ENCODE measurements at places on chromosomes 2 and 18.

GRCh38 chr18:33575451-33575850 lies 2.6 kb upstream of the ASXL3 start:
- DNase-seq: no peak

GRCh38 chr2:10792660-10793400 lies 19.8 kb downstream of the PDIA6 start:
- no peak for DNase-seq

DNA sequence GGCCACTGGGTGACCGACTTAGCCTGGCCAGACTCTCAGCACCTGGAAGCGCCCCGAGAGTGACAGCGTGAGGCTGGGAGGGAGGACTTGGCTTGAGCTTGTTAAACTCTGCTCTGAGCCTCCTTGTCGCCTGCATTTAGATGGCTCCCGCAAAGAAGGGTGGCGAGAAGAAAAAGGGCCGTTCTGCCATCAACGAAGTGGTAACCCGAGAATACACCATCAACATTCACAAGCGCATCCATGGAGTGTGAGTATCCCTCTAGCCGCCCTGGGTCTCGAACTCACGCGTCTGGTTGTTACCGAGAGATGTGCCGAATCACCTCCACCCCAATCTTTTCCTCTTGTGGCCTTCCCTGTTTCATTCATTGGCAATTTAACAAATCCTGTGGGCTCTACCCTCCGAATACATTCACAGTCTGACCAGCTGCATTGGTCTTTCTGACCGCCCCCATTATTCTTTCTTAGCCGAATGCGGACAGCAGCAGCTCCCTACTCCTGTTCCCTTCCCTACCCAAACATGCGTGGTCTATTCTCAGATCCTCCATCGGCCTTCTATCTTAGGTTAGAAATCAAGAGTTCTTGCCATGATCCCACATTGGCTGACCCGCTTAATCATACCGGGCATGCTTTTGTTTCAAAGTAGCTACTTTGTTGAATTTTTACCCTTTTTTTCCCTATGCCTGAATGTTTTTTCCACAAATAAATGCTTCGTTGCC lies 631 bp downstream of the RPL31 start:
- no peak for DNase-seq

DNA sequence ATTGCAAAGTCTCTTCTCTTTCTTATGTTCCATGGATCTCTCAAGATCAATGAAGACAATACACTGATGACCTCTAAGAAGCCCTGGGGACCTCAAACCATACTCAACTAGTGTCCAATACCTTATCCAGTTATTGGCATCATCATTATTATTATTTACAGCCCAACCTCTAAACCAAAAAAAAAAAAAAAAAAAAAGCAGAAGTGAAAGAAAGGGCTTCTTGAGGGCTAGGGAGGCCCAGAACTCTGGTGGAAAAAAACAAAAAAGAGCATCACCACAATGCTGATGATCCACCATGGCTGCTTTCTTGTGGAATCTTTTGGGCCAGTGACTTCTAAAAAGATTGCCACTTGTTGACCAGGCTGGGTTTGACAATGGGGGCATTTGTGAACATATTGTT lies 324.9 kb downstream of the LPIN1 start:
- no peak for DNase-seq

DNA sequence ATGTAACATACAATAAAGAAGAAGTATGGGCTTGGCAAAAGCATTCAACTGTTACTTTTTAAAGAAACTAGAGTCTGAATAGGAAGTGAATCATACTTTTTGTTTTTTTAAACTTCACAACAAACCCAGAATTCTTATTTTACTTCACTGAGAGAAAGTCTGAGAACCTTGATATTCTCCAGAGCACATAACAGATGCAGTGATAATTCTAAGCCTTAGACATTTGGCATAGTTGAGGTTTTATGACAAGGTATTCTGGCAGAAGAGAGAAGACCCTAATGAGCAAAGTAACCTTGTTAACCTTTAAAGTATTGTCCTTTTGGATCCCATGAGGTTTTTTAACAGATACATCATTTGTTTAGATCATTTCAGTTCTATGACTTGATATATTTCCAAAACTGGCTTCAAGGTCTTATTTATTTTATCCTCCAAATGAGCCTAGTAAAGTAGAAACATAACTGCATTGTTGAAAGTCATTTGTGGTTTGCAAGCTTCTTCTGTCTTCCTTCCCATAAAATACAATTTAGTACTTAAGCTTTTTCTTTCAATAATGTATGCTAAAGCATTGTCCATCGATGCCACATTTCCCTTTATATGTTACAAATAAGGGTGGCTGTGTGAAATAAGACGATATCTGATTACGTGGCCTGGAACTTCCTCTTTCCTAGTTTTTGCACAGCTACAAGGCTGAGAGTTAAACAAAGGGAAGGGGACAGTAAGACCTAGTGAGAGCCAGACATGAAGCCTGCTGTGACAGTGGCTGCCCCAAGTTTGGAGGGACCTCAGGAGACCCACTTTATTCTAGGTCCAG lies 86.1 kb upstream of the ITPRID2 start:
- DNase-seq: no peak

GRCh38 chr2:196376984-196377877 lies 205.9 kb upstream of the STK17B start:
- no peak for DNase-seq

DNA sequence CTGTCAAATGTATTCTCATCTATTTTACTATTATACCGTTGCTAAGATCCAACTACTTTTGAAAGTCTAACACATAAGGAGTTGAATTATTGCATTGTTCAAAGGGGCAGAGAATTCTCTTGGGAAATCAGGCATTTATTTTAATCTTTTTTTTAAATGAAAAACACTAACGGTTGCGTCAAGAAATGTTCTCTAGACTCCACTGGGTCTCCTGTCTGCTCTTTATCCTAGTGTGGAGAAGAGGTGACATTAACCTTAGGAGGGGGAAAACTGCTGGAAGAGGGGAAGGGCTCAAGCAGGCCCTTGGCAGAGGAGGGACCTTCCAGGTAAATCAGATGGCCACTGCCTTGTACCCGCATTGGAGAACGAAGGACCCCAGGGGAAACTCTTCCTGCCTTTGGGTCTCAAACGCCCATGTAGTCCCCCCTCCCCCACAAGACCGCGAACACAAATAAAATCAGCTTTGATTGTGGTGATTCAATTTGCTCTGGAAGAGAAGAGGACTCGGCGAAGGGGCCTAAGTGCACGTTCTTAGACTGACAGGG lies 1.1 kb upstream of the APCDD1 start:
- no peak for DNase-seq

GRCh38 chr18:53165770-53166169 lies 825.8 kb downstream of the DCC start:
- DNase-seq: no peak

GRCh38 chr2:235981631-235982030 lies 186.6 kb downstream of the GBX2 start:
- no peak for DNase-seq

DNA sequence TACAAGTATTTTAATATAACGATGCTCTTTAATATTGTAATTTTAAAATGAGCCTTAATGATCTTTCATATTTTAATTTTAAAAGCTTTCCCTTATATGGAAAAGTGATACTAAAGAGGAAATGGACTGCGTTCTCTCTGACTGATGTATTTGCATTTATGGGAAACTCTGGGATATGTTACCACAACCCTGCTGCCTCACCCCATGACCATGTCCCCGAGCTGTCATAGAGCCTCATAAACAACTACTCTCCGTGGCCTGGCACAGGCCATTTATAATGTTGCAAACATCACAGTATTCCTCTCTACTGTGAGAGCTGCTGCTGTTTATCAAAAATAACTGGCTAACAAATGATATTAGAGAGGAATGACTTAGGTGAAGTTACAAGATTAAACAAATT lies 75.8 kb upstream of the SEC11C start:
- no peak for DNase-seq

DNA sequence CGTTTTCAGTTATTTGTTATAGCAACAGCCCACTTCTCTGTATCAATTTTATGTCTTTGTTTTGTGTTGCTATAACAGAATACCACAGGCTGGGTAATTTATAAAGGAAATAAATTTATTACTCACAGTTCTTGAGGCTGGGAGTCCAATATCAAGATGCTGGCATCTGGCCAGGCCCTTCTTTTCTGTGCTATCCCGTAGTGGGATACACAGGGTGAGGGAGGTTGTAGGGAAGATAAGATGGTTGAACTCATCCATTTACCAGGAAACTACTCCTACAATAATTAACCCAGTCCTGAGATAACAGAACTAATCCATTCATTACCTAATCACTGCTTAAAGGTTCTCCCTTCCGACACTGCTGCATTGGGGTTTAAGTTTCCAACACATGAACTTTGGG lies 220.7 kb downstream of the TPGS2 start:
- no peak for DNase-seq

DNA sequence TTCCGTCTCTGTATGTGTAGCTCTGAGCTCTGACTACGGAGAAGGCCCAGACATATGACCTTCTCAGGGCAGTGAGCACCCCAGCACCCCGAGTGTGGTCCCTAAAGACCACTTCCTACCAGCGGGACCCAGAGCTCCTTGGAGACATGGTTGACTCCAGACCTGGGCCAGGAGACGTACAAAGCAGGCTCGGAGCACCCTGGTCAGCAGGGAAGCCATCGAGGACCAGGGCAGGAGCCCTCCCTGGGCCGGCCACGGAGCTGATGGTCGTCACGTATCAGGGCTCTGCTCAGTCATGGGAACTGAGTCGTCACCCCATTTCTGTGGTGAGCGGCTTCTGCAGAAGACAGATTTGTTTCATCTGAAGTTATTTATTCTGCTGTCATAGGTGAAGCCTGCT lies 12.8 kb upstream of the NEU4 start:
- DNase-seq: no peak

DNA sequence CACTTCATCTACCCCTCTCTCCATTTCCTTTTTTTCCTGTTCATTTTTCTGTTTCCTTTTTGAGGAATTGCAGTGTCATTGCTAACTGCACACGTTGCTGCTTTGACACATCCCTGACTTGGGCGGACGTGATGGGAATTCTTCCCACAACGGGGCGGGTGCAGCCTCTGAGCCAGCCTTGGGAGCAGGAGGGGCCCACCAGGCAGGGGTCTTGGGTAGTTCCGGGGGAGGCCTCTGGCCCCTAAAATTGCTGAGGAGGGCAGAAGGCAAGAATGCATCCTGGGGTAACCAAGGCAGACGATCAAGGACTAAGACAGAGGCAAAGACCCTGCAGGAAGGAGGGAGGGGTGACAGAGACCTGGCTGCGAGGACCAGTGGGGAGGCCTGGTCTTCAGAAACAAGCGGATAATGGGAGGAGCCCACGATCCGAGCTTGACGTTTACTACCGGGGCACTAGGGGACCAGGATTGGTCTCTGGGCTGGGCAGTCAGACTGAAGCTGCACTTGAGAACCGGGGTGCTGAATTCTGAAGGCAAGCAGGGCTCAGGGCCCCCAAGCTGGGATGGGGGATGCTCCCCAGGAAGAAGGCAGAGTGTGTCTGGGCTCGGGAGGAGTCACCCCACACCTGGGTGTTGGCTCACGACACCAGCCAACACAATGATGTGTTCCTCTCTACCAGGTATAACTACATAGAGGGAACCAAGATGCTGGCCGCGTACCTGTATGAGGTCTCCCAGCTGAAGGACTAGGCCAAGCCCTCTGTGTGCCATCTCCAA lies 14.8 kb upstream of the CNDP1 start:
- no peak for DNase-seq

DNA sequence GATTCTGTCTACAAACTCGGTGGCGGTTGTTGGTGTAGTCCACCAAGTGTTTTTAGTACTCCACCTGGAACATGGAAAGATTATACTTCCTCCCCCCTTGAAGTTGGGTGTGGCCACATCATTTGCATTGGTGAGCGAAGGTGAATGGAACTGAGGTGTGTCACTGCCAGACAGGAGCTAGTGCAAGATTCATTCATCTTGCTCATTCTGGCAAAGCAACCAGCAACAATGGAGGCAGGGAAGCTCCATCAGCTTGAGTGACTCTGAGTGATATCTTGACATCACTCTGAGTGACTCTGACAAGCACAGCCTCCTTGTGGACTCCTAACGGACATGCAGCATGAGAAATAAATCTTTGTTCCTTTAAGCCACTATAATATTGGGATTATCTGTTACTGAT lies 54.7 kb upstream of the SLC1A4 start:
- no peak for DNase-seq

DNA sequence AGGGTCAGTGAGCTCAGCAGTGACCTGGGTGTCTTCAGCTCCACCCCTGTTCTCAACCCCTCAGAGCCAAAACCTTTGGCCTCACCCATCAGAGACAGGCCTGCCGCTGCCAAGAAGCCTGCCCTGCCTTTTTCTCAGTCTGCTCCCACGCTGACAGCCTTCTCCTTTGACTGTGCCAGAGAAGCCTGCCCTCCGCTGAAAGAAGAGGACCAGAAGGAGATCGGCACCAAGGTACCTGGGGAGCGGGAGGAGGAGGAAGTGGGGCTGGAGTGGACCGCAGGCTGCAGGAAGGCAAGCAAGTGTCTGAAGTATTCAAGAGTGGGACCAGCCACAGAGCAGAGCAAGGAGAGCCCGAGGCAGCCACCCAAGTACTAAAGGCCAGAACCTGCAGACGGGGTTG lies 33.2 kb downstream of the TOGARAM2 start:
- no peak for DNase-seq

DNA sequence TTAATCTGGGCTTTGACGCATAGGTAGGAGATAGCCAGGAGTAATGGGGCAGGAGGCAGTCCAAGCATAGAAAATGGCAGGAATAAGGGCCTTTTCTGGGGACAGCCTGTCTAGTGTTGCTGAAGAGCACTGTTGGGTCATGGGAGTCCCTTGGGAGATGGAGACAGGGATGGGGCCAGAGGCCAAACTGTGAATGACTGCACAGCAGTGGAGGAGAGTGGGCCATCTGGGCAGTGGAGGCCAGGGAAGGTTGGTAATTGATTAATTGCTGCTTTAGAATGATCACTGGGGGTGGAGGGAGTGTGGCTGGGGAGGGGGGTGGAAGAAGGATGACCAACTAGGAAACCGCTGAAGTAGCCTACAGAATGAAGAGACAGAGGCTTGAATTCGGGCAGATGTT lies 28.6 kb upstream of the CREG2 start:
- DNase-seq: no peak

DNA sequence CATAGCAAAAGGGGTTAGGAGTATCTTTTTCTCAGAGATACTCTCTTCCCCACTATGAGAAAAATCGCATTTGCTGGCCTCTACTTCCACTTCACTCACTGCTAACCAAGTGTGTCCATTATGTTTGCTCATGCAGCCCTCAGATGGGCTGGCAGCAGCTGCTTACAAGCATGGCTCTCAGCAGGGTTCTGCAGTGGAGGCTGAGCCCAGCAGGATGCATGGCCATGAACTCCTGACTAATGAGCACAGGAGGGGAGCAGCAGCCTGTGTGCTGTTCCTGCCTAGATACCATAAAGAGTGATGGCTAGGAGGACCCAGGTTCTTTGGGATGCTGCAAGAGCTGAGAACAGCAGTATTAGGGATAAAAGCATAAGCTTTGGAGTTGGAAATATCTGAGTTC lies 316.9 kb upstream of the THSD7B start:
- DNase-seq: no peak
